ENCODE measurements at places on chromosomes 6 and 20.

GRCh38 chr6:48826901-48827701 lies 636.0 kb downstream of the MMUT start:
- no peak for DNase-seq

GRCh38 chr20:34525709-34526416 lies 9.6 kb downstream of the DYNLRB1 start:
- no peak for DNase-seq

DNA sequence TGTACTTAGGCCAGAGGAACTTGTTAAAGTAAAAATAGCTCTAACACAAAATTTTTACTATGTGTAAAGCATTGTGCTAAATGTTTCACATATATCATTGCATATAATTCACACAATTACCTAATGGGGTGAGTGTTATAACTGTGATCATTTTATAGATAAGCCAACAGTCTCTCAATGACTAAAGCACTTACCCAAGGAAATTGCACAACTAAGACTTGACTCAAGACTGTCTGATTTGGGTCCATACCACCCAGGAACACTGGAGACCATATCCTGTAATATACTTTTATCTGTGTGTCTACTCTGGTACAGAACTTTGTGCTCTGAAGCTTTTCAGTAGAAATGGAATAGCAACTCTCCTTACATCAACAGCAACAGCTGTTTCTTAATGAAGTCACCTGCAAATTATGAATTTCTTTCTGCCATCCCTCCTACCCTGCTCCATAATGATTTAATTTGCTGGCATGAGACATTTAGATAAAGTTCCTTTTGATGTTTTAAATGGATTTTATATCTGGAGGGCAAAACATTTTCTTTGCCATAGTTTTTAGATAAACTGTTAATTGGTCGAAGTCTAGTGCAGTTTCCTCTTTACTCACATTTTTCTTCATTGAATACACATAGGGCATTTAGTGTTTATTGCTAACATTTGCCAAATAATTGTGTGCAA lies 47.5 kb downstream of the TSPYL4 start:
- DNase-seq, result no peak

GRCh38 chr6:166744223-166745134 lies 117.4 kb upstream of the RPS6KA2 start:
- no peak for DNase-seq

- DNase-seq, result no peak
These were observed 5.7 kb upstream of the CD93 start for GRCh38 chr20:23091721-23092383.

DNA sequence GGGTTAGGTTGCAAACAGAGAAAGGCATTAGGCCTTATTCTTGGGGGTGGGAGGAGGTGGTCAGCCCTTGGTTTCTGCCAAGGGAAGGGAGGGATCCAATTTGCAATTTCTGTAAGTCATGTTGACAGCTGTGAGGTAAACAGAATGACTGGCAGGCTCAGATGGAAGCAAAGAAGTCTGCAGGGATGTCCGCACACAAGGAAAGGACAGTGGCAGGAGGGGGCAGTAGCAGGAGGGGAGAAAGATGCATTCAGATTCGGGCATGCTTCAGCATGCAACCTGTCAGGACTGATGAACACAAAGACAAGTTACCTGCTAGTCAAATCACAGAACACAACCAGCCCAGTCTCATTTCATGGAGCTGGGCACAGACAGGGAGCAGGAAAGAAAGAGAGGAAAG lies 217.9 kb upstream of the FOXA2 start:
- DNase-seq, result no peak

All from left renal cortex interstitium (tissue), 4 donors.